ENCODE measurements at places on chromosomes 5 and 9. TPM values are rescaled to one million over a fixed set of nuclear protein-coding genes. Genes with fewer than 3 reads are reported as not detected.

ANKRD18A gene
- 0.18 TPM for total RNA-seq

DNA sequence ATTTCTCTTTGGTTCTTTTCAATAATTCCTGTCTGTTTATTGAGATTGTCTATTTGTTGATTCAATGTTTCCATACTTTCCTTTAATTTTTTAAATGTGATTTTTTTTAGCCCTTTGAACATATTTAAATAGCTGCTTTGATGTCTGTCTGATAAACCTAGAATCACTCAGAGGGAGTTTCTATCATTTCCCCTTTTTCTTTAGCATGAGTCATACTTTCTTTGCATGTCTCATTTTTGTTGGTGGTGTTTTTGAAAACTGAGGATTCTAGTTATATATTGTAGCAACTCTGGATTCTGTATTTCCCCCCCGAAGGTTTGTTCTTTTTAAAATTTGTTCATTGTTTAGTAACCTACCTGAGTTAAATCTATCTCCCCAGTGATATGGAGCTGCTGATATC, 24.2 kb upstream of the ZNF618 start:
- DNase-seq = no peak
- H3K27ac ChIP-seq = no peak overlapping the region
- no peaks in the 10 kb centered on the region for H3K4me1 ChIP-seq
- H3K36me3 ChIP-seq = peaks cover 4% of the 10 kb centered on the region
- H3K27me3 ChIP-seq = no peaks in the 10 kb centered on the region

SUSD3 gene
- total RNA-seq = 3.8 TPM

GRCh38 chr5:139460455-139460854, 2.1 kb downstream of the ECSCR start:
- H3K4me3 ChIP-seq = no peak overlapping the region
- no peaks in the 10 kb centered on the region for H3K4me1 ChIP-seq
- no peaks in the 10 kb centered on the region for H3K36me3 ChIP-seq
- no peak for DNase-seq
- H3K27ac ChIP-seq = no peak overlapping the region

TRIM36 gene
- 23.9 TPM for total RNA-seq

- no peak overlapping the region for H3K4me3 ChIP-seq
- H3K36me3 ChIP-seq = no peaks in the 10 kb centered on the region
- no peak for DNase-seq
- H3K27me3 ChIP-seq = no peaks in the 10 kb centered on the region
- H3K4me1 ChIP-seq = no peaks in the 10 kb centered on the region
- H3K27ac ChIP-seq = no peak overlapping the region
Measured at GRCh38 chr9:96663506-96664120, 8.5 kb upstream of the PRXL2C start.

DNA sequence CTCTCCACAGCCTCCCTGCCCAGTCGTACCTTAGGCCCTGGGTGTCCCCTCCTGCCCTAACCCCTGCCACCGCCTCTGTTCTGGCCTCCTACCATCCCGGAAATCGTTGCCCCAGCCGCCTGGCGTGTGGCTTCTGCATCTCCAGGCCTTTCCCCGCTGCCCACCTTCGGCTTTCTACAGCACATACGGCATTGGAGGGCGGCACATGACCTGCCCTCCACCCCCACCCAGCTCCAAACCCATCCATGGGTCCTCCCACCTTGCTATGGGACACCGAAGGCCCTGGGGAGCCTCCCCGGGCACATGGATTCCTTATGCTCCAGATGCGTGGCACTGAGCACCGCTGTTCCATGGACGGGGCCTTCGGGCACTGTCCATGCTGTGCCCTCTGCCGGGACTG, 32.0 kb downstream of the FGF18 start:
- no peak overlapping the region for H3K27ac ChIP-seq
- no peak for DNase-seq
- no peak overlapping the region for H3K4me3 ChIP-seq
- H3K27me3 ChIP-seq = no peaks in the 10 kb centered on the region
- H3K4me1 ChIP-seq = no peaks in the 10 kb centered on the region

SCGB3A2 gene
- total RNA-seq = not detected

DNA sequence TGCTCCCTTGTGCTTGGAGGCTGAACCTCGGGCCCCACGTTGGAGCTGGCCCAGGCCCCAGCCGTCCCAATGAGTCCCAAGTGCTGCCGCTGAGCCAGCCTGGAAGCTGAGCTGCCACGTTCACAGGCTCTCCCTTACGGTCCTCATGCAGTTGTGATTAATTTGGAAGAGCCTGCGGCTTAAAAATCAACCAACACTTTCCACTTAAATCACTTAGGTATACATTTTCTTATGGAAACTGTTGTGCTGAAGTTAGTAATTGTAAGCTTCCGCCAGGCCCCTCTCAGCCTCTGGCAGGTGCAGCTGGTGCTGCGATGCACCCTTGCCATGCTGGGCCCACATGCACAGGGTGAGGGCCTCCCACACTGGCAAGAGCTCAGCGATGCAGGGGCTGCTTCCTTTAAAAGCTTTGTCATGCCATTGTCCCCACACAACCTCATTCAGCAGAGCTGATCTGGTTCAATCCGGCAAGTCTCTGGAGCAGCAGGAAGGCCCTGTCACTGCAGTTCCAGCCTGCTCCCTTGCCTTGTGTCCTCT, 61.0 kb downstream of the IPPK start:
- H3K36me3 ChIP-seq = no peaks in the 10 kb centered on the region
- peak; percentile 70 for DNase-seq
- no peaks in the 10 kb centered on the region for H3K27me3 ChIP-seq
- no peaks in the 10 kb centered on the region for H3K4me1 ChIP-seq
- H3K4me3 ChIP-seq = no peak overlapping the region

GRCh38 chr5:54362992-54363625, 52.7 kb upstream of the ARL15 start:
- H3K4me1 ChIP-seq = peaks cover 1% of the 10 kb centered on the region
- no peak for DNase-seq
- H3K4me3 ChIP-seq = no peak overlapping the region
- no peaks in the 10 kb centered on the region for H3K36me3 ChIP-seq

PCDHGA7 gene
- total RNA-seq = 8.0 TPM

DNA sequence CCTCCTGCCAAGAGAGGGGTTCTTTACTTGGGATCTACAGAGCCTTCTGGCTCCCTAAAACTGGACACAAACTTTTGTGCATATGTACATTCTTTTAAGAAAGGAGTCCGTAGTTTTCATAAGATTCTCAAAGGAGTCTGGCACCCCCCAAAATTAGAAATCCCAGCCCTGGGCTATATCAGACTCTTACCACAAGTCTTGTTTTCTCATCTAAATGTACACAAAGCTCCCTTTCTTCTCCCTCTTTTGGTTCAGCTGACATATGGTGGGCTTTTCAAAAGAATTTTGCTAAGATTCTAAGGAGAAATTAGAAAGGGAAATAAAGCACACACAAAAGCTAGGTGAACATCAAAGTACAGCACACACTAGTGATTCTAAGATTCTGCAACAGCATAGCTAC, 114.4 kb downstream of the ENC1 start:
- DNase-seq = no peak
- no peak overlapping the region for H3K4me3 ChIP-seq
- H3K27ac ChIP-seq = no peak overlapping the region
- no peaks in the 10 kb centered on the region for H3K27me3 ChIP-seq
- no peaks in the 10 kb centered on the region for H3K4me1 ChIP-seq

- DNase-seq = no peak
- H3K4me3 ChIP-seq = no peak overlapping the region
Measured at GRCh38 chr5:153122403-153122802, 368.1 kb upstream of the GRIA1 start.

DNA sequence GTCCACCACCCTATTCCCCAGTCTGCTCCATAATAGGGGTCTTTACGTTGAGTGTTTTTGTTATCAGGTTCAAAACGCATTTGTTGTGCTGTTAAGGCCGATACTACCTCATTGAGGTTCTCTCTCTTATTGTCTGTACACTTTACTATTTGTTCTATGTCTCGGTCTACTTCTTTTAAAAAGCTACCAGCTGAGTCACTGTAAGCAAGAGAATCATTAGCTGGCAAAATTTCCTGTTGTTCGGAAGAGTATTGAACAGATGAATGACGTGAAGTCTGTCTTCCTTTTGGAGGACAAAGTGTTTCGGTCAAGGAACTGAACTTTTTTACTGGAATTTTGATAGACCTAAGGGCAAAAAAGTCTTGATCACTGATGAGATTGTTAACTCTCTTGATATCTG, 10.3 kb downstream of the LYSMD3 start:
- no peak overlapping the region for H3K4me3 ChIP-seq
- no peak overlapping the region for H3K27ac ChIP-seq
- DNase-seq = no peak
- no peaks in the 10 kb centered on the region for H3K4me1 ChIP-seq
- H3K36me3 ChIP-seq = peaks cover 2% of the 10 kb centered on the region
- H3K27me3 ChIP-seq = no peaks in the 10 kb centered on the region

- H3K27ac ChIP-seq = no peak overlapping the region
- no peaks in the 10 kb centered on the region for H3K36me3 ChIP-seq
- DNase-seq = no peak
Measured at GRCh38 chr5:161095953-161096352, 243.9 kb upstream of the ATP10B start.

GRCh38 chr9:110455860-110456259, 118.2 kb upstream of the TXNDC8 start:
- H3K4me1 ChIP-seq = no peaks in the 10 kb centered on the region
- H3K27me3 ChIP-seq = no peaks in the 10 kb centered on the region
- no peak for DNase-seq

TXNDC8 gene
- total RNA-seq = not detected

- no peaks in the 10 kb centered on the region for H3K4me1 ChIP-seq
- DNase-seq = no peak
- no peaks in the 10 kb centered on the region for H3K27me3 ChIP-seq
- no peaks in the 10 kb centered on the region for H3K36me3 ChIP-seq
Measured at GRCh38 chr9:80070071-80070742, 498.4 kb downstream of the TLE4 start.

GFI1B gene
- not detected for total RNA-seq

GRCh38 chr5:176188085-176188484, 50.1 kb upstream of the SIMC1 start:
- no peaks in the 10 kb centered on the region for H3K27me3 ChIP-seq
- no peak overlapping the region for H3K4me3 ChIP-seq
- no peak for DNase-seq
- H3K4me1 ChIP-seq = no peaks in the 10 kb centered on the region
- no peak overlapping the region for H3K27ac ChIP-seq

RLN2 gene
- total RNA-seq = not detected

C6 gene
- 1.7 TPM for total RNA-seq

DNA sequence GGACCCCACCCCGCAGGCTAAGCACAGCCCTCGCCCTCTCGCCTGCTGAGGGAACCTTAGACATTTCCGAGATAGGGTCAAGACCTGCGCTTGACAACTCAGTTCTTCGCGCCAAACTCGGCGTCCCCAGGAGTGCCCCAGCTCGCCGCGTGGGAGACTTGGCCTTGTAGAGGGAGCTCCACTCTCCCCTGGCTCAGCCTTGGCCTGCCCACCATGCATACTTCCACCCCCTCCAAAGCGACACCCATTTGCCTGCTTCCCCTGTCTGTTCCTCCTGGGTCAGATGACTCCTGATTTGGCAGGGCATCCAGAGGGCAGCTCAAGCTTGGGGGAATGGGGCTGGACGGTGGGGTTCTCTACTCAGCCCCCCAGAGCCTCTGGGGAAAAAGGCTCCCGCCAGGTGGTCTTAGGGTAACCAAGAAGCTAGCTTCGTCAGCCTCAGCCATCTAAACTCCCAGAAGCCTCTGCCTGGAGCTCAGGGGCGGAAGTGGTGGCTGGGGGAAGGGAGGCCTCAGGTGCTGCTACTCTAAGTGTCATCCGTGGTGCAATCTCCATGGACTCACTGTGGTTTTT, 560 bp downstream of the DOCK2 start:
- H3K27ac ChIP-seq = no peak overlapping the region
- DNase-seq = no peak
- H3K4me3 ChIP-seq = no peak overlapping the region

DNA sequence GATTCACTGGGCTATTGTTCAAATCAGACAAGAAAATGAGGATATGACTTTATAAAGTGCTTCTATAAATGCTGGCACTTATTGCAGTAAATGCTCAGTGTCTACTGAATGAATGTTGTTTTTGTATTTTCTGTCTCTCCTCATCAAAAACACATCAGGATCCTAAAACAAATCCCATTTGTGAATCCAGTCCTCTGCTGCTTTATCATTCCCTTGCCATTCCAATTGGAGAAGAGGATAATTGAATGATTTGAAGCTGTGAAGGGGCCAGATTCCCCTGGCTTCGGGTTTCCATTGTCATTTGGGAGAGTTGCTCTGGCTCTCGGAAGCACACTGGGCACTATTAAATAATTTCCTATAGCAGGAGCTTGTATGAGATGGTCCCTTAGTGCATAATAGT, 666.8 kb downstream of the ACTL7B start:
- no peak overlapping the region for H3K27ac ChIP-seq
- H3K4me3 ChIP-seq = no peak overlapping the region
- no peaks in the 10 kb centered on the region for H3K36me3 ChIP-seq
- no peaks in the 10 kb centered on the region for H3K27me3 ChIP-seq

GRCh38 chr9:16171911-16172310, 619.1 kb downstream of the CCDC171 start:
- no peak for DNase-seq
- peaks cover 1% of the 10 kb centered on the region for H3K27me3 ChIP-seq
- H3K27ac ChIP-seq = no peak overlapping the region
- no peaks in the 10 kb centered on the region for H3K36me3 ChIP-seq
- no peak overlapping the region for H3K4me3 ChIP-seq

- H3K36me3 ChIP-seq = no peaks in the 10 kb centered on the region
- H3K27me3 ChIP-seq = no peaks in the 10 kb centered on the region
- H3K27ac ChIP-seq = no peak overlapping the region
- H3K4me3 ChIP-seq = no peak overlapping the region
Measured at GRCh38 chr5:178531786-178532185, 58.4 kb downstream of the COL23A1 start.

OTP gene
- total RNA-seq = not detected

GRCh38 chr5:73437777-73438644, 10.6 kb downstream of the FOXD1 start:
- H3K27ac ChIP-seq = no peak overlapping the region
- no peaks in the 10 kb centered on the region for H3K4me1 ChIP-seq
- no peak for DNase-seq
- H3K36me3 ChIP-seq = no peaks in the 10 kb centered on the region
- no peaks in the 10 kb centered on the region for H3K27me3 ChIP-seq

ADCY2 gene
- total RNA-seq = 9.3 TPM

DNA sequence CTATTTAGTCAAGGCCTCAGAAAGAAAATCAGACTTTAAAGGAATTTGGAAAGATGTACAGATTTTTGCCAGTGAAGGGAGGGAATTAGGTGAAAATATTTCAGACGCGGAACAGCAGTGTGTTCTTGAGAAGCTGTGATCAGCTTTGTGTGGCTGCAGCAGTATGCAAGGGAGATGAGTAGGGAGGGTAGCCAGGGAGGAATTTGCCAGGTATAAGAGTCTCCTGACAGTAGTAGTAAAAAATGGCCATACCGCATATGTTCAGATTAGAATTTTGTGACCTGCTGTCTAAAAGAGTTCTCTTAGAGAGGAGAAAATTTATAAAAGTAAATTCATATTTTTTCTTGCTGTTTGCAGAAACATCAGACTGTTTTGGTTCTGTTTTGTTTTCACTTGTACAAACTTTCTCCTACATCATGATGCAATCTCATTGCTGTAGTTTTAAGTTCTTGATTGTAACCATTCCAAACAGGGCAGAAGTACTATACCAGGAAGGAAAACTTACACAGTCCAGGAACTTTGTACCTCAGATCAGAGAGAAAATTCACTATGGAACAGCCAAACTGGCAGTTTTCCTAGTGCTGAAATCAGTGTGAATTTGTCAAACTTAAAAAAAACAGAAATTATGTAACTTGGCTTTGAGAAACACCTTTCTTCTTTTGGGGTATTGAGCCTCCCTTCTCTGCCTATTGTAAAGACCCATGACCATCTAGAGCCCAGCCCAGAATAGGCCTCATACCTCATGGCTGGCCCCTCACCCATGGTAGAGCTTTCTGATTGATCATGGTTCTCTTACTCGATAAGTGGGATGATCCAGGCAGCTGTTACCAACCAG, 78.4 kb upstream of the NR3C1 start:
- no peak overlapping the region for H3K4me3 ChIP-seq
- H3K27me3 ChIP-seq = no peaks in the 10 kb centered on the region
- no peaks in the 10 kb centered on the region for H3K36me3 ChIP-seq
- no peaks in the 10 kb centered on the region for H3K4me1 ChIP-seq
